ENCODE measurements at places on chromosomes 7 and 10. TPM values are rescaled to one million over a fixed set of nuclear protein-coding genes. Genes with fewer than 3 reads are reported as not detected.
A peak's percentile ranks its signal among the peaks of the same experiment; 100 is the strongest.

The A1CF gene
- total RNA-seq = not detected

The SPDYE5 gene
- not detected for total RNA-seq

The VWC2 gene
- not detected for total RNA-seq

- DNase-seq = peak; percentile 7
Observed at GRCh38 chr10:57336341-57336740, 931.4 kb downstream of the IPMK start.

DNA sequence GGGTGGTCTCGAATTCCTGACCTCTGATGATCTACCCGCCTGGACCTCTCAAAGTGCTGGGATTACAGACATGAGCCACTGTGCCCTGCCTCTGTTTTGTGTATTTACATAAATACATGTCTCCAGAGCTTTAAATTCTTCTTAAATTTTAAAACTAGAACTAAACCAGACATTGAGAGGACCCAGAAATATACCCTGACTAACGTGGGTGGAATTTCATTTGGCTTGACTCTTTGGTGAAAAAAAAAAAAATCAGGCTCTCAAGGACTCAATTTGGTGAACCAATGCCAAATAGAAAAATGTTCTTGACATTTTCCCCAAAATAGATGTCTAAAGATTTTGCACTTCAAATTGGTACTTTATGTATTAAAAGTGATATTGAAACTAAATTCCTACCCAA is 16.6 kb upstream of the FAS start:
- peak; percentile 34 for DNase-seq

- no peak for DNase-seq
Observed at GRCh38 chr7:85232068-85232467, 45.2 kb upstream of the SEMA3D start.
